T-helper 2 cell (primary cell): ENCODE measurements at places on chromosomes 5 and 9.

DNA sequence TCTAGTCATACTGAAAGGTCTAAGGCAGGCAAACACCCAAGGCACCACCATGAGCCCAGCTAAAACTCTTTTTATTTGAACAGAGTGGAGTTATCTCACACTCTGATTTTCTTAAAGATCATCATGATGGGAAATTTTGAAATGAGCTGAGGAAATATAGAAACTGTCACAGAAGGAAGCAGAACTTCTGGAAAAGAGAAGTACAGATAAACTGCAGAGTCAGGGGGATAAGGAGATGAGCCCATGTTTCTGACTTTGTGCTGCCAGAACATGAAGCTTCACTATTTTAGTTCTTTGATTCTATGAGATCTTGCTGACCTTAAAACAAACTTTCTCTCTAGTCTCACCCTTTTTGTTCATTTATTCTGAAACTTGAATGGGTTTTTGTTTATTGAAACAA lies 406.5 kb upstream of the EDIL3 start:
- no peak for DNase-seq

DNA sequence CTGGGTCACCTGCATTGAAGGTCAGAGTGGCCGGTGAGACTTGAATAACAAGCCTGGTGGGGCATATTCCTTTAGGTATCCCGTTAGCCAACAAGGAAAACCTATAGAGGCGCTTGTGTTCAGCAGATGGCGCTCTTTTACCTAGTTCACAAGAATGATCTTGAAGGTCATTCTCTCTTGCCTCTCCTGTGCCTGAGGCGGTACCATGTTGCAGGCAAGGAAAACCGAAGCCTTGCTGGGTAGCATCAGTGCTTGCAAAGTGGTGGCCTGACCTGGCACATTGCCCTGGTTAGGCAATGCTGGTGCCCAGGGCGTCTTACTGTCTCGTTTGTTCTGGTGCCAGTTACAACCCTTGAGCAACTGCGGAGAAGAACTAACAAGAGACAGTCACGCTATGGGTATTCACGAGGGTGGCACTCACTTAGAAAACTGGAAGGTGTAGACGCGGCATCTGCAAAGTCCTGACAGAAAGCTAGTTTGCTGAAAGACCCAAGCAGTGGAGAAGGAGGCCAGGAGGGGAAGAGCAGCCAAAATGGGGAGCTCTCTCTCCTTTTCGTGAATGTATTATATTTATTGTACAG lies 56.7 kb downstream of the AOPEP start:
- DNase-seq = peak; percentile 14

GRCh38 chr5:123709422-123709821 lies 197.4 kb downstream of the CSNK1G3 start:
- DNase-seq = no peak

DNA sequence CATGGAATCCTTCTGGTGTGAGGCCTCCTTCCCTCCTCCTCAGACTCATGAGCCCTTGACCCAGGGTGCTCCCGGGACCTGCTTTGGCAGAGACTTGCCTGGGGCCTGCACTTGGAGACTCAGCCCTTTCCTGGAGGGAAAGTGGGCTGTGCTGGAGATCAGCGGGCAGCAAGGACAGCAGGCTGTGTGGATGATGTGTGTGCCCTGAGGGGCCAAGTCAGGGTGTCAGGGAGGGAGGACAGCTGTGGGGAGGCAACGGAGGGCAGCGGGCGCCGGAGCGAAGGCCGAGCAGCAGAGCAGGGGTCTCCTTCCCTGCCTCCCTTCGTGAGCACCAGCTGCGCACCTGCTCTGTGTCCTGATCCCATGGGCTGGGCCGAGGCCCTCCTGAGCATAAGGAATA lies 6.1 kb upstream of the CSF2 start:
- DNase-seq = no peak

GRCh38 chr9:68547417-68547816 lies 6.7 kb upstream of the TMEM252 start:
- DNase-seq = no peak

DNA sequence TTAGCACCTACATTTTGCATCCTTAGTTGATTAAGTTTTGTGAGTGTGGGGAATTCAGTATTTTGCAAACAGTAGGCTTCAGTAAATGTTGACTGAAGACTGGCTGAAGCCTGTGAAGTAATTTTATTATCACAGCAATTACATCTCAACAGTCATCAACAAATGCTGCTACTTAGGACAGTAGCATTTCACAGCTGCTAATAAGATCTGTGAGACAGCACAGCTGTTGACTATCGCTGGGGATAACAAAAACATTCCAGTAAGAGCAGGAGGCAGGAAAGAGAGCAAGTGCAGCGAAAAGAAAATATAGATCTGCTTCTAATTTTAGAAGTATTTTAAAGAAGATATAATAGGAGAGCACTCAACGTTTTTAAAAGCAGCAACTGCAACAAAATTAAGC lies 117.3 kb upstream of the FGF10 start:
- DNase-seq = no peak

- DNase-seq = no peak
Observed at GRCh38 chr5:57448287-57448686, 34.3 kb downstream of the ACTBL2 start.
